Glutamatergic neuron (in vitro differentiated cells): ENCODE measurements at places on chromosomes 6 and 20. TPM values are rescaled to one million over a fixed set of nuclear protein-coding genes. Genes with fewer than 3 reads are reported as not detected.

DNA sequence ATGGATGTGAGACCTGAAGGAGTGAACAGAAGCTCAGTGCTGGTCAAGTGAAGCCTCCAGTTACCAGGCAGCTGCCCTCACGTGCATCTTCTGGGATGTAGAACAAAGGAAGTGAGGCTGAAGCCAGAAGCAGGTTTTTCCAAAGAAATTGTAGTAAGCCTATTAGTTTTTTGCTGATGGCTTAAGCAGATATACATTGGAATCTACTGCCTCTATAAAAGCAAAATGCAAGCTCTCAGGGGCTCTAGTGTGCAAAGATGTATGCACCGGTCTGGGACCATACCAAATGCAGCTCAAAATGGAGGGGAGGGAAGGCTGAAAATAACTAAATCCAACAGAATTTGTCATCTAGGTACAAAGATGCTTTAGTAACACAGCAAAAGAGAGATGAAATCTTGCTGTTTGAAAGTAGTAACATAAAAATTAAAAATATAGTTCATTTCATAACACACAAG lies 77.0 kb downstream of the DTNBP1 start:
- peak overlapping the region; percentile 70 for H3K27ac ChIP-seq
- peak overlapping the region; percentile 62 for H3K4me3 ChIP-seq
- peaks cover 8% of the 10 kb centered on the region for H3K4me1 ChIP-seq
- DNase-seq: no peak

DNA sequence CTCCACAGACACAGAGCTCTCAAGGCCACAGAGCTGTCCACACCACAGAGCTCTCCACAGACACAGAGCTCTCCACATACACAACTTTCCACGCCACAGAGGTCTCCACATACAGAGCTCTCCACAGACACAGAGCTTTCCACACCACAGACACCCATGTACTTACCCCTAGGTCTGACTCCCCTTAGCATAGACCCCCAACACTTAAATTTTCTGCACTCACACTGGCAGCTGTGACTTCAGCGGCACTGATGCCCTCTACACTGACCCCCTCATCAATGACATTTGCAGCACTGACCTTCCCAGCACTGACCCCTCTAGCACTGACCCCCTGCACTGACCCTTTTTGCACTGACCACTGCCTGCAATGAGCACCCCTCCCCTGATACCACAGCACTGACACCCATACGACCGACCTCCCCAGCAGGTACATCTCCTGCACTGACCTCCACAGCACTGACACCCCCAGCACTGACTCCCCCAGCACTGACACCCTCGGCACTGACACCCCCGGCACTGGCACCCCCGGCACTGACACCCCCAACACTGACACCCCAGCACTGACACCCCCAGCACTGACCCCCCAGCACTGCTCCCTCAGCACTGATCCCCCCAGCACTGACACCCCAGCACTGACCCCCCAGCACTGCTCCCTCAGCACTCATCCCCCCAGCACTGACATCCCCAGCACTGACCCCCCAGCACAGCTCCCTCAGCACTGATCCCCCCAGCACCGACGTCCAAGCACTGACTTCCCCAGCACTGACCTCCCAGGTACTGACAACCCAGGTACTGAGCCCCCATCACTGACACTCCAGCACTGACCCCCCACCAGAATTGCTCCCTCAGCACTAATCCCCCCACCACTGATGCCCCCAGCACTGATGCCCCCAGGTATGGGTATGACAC lies 56.5 kb downstream of the ERMARD start:
- peaks cover 25% of the 10 kb centered on the region for H3K27me3 ChIP-seq
- H3K4me3 ChIP-seq: no peak overlapping the region
- DNase-seq: no peak
- H3K36me3 ChIP-seq: peaks cover 30% of the 10 kb centered on the region

Gene SUMO4
- total RNA-seq: 1.3 TPM

Gene TINAG
- total RNA-seq: not detected

- no peaks in the 10 kb centered on the region for H3K4me1 ChIP-seq
- DNase-seq: no peak
- no peak overlapping the region for H3K27ac ChIP-seq
- no peaks in the 10 kb centered on the region for H3K36me3 ChIP-seq
- no peaks in the 10 kb centered on the region for H3K27me3 ChIP-seq
Observed at GRCh38 chr6:75747152-75747992, 1.7 kb upstream of the MYO6 start.

- peaks cover 2% of the 10 kb centered on the region for H3K27me3 ChIP-seq
- DNase-seq: no peak
- peaks cover 13% of the 10 kb centered on the region for H3K4me1 ChIP-seq
- H3K27ac ChIP-seq: no peak overlapping the region
- no peak overlapping the region for H3K4me3 ChIP-seq
- H3K36me3 ChIP-seq: no peaks in the 10 kb centered on the region
Observed at GRCh38 chr6:40803897-40804702, 216.9 kb upstream of the LRFN2 start.

Gene GMEB2
- total RNA-seq: 12.8 TPM

Gene SMOC2
- 0.44 TPM for total RNA-seq

GRCh38 chr6:80181352-80182081 lies 75.0 kb downstream of the BCKDHB start:
- H3K4me1 ChIP-seq: no peaks in the 10 kb centered on the region
- peaks cover 8% of the 10 kb centered on the region for H3K36me3 ChIP-seq
- no peak for DNase-seq
- no peak overlapping the region for H3K4me3 ChIP-seq
- peaks cover 1% of the 10 kb centered on the region for H3K27me3 ChIP-seq

DNA sequence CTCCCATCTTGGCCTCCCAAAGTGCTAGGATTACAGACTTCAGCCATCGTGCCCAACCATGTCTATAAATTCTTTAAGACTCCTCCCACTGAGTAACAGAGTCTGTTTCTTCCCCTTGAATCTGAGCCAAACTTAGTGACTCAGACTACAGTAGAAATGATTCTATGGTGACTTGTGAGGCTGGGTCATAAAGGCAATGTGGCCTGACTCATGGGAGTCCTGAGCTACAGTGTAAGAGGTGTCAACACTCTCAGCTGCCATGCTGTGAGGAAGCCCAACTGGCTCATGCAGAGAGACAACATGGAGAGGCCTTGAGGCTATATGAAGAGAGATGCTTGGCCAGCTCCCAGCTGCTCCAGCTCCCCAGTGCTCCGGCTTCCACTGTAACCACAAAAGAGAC lies 5.2 kb upstream of the NRSN2 start:
- H3K27ac ChIP-seq: no peak overlapping the region
- H3K27me3 ChIP-seq: peaks cover 7% of the 10 kb centered on the region
- H3K36me3 ChIP-seq: no peaks in the 10 kb centered on the region
- no peak overlapping the region for H3K4me3 ChIP-seq
- no peak for DNase-seq

DNA sequence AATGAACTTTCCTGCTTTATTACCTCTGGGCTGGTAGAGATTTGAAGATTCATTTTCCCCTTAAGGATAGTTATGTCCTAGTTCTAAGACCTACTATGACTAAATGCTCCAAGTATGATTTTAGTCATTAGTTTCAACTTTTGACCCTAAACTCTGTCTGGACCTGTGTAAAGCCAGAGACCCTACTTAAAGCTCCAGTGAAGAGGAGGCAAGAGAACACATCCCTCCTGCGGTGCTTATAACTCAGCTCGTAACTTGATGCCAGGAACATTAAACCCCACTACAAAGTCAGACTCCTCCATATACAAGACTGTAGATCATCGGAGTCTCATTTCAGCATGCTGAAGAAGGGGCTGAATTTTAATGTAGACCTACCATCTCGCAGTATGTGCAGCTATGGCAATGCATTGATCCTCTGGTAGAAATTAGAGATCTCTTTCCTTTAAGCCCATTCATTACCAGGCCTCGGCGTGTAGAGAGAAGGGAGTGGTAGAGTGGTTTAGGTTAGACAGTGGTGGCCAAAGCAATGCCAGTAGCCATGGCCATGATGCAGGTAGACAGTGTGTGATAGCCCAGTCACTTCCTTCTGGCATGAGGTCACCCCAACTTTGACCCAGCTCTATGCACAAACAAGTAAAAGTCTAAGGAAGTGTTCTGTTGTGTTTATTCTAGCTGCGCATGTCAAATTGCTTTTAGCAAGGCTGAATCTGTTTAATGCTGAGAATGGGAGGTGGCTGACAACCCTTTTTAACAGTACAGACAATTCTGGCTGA lies 34.8 kb upstream of the MYB start:
- H3K36me3 ChIP-seq: no peaks in the 10 kb centered on the region
- no peak overlapping the region for H3K27ac ChIP-seq
- no peaks in the 10 kb centered on the region for H3K4me1 ChIP-seq
- H3K27me3 ChIP-seq: peaks cover 3% of the 10 kb centered on the region
- no peak overlapping the region for H3K4me3 ChIP-seq
- DNase-seq: no peak

- H3K4me1 ChIP-seq: no peaks in the 10 kb centered on the region
- H3K4me3 ChIP-seq: no peak overlapping the region
- no peak for DNase-seq
- no peaks in the 10 kb centered on the region for H3K36me3 ChIP-seq
Observed at GRCh38 chr20:22722811-22723210, 138.4 kb upstream of the FOXA2 start.
